ENCODE measurements at places on chromosomes 2 and 18. TPM values are rescaled to one million over a fixed set of nuclear protein-coding genes. Genes with fewer than 3 reads are reported as not detected.

DNA sequence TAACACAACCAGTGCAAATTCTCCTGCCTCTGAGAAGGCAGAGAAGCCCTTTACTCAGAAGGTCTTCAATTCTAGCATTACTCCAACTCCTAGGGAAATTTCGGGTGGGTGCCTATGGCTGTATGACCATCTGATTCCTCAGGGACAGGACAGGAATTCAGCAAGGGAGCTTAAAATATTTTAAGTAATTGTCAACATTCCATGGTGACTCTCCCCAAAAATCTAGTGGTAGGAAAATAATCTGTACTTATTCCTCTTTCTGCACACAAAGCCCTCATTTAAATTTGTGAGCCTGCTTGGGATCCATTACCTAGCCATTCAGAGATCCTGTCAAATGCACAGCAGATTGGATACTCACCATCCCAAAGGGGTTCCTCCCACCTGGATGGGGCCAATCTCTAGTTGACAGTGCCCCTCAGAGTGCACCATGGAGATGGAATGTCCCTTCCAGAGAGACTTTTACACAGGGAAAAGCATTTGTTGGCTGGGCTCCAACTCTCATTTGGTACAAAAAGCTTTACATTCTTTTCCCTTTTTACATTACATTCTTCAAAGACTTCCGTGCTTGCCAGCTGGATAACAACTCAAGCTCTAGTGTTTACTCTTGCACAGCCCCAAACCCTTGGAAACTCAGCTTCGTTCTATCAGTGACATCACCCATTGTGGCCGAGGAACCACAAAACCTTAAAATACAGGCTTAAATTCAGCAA, 3.1 kb upstream of the TMEM150A start:
- H3K36me3 ChIP-seq: peaks cover 6% of the 10 kb centered on the region
- peaks cover 23% of the 10 kb centered on the region for H3K4me1 ChIP-seq
- H3K27ac ChIP-seq: no peak overlapping the region
- no peak overlapping the region for H3K4me3 ChIP-seq
- DNase-seq: no peak

- DNase-seq: no peak
- no peaks in the 10 kb centered on the region for H3K36me3 ChIP-seq
- no peak overlapping the region for H3K4me3 ChIP-seq
- H3K27me3 ChIP-seq: no peaks in the 10 kb centered on the region
These were observed 851.1 kb downstream of the SLC4A3 start for GRCh38 chr2:220478305-220479058.

GRCh38 chr2:16195681-16196070, 255.3 kb downstream of the MYCN start:
- H3K27ac ChIP-seq: no peak overlapping the region
- DNase-seq: no peak
- H3K4me3 ChIP-seq: no peak overlapping the region
- H3K27me3 ChIP-seq: no peaks in the 10 kb centered on the region
- H3K36me3 ChIP-seq: no peaks in the 10 kb centered on the region
- peaks cover 4% of the 10 kb centered on the region for H3K4me1 ChIP-seq

- no peak for DNase-seq
- peaks cover 28% of the 10 kb centered on the region for H3K4me1 ChIP-seq
- H3K36me3 ChIP-seq: no peaks in the 10 kb centered on the region
- peak overlapping the region; percentile 59 for H3K4me3 ChIP-seq
- no peak overlapping the region for H3K27ac ChIP-seq
These were observed 1.0 kb downstream of the CXCR4 start for GRCh38 chr2:136116813-136117390.

DNA sequence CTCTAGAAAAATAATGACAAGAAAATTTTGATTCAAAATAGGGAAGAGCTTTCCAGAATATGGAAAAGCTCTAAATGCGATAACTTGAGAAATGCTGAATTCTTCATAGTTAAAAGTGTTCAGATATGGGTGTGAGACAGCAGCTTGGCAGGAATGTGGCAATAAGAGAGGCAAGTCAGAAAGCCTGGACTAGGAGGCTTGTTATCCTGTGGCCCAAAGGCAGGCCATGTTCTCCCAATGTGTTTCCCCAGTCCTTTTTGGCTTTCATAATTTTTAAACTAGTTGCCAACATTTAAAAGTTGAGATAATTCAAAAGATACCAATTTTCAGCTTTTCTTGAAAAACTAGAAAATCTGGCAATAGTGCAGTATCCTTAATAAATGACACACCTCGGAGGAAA, 366.3 kb upstream of the FANCL start:
- no peak overlapping the region for H3K4me3 ChIP-seq
- H3K27ac ChIP-seq: no peak overlapping the region
- DNase-seq: no peak
- no peaks in the 10 kb centered on the region for H3K4me1 ChIP-seq
- no peaks in the 10 kb centered on the region for H3K27me3 ChIP-seq

DNA sequence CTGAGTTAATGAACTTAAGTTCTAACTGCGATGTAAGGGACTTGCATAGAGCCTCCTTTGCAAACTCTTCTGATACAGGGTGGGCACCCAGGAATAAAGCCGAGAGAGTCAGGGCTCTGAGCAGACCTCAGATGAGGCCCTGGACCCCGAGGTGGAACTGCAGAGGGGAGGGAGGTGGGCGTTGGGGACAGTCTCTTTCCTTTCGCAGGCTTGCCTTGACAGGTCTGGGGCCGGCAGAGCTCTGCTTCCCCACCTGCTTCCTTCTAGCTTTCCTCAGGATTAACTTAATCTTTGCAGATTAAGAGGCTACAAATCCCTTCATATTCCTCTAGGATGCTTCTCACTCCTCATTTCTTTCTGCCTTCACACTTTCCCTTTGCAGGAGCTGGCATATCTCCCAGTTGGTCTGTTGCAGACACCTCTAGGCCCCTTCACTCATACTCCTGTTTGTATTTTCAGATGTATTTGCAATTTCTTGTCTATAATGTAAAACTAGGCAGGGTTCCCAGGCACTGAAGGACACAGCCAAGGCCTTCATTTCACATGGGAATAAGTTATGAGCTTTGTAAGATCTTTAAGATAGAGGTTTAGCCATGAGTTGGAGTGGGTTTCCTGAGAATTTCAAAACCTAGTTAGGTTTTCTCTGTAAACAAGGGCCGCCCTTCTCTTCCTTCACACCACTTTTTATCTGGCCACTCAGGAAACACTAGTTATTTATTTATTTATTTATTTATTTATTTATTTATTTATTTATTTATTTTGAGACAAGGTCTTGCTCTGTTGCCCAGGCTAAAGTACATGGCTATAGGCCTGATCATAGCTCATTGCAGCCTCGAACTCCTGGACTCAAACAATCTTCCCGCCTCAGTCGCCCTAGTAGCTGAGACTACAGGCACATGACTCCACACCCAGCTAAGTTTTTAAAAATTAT, 70.9 kb downstream of the MTCL1 start:
- H3K27me3 ChIP-seq: no peaks in the 10 kb centered on the region
- no peak overlapping the region for H3K27ac ChIP-seq
- no peak for DNase-seq
- H3K36me3 ChIP-seq: no peaks in the 10 kb centered on the region

Gene MAB21L4
- total RNA-seq: not detected

Gene R3HDM1
- 43.1 TPM for total RNA-seq
